IMR-90 (cell line): ENCODE measurements at places on chromosomes 16 and 17. TPM values are rescaled to one million over a fixed set of nuclear protein-coding genes. Genes with fewer than 3 reads are reported as not detected.

GRCh38 chr17:80795090-80795580, 196.5 kb upstream of the CHMP6 start:
- no peak for DNase-seq
- no peak overlapping the region for H3K4me3 ChIP-seq
- H3K27me3 ChIP-seq = no peaks in the 10 kb centered on the region

GRCh38 chr17:79338604-79339003, 264.0 kb downstream of the ENGASE start:
- no peak overlapping the region for H3K4me3 ChIP-seq
- peak; percentile 9 for DNase-seq
- no peak overlapping the region for H3K27ac ChIP-seq

NHERF1 gene
- 11.8 and 14.5 TPM in 2 replicates for polyA plus RNA-seq

- peaks cover 3% of the 10 kb centered on the region for H3K4me1 ChIP-seq
- H3K4me3 ChIP-seq = no peak overlapping the region
- H3K27me3 ChIP-seq = no peaks in the 10 kb centered on the region
- no peak for DNase-seq
Observed at GRCh38 chr17:80996422-80997305, 5.0 kb downstream of the CHMP6 start.

GRCh38 chr17:5541610-5542202, 42.6 kb downstream of the NLRP1 start:
- H3K4me1 ChIP-seq = peaks cover 9% of the 10 kb centered on the region; the same call in 1 of the 2 replicates
- H3K27me3 ChIP-seq = no peaks in the 10 kb centered on the region
- peaks cover 30% of the 10 kb centered on the region for H3K36me3 ChIP-seq
- no peak for DNase-seq

GRCh38 chr17:81428948-81429774, 33.9 kb downstream of the BAHCC1 start:
- H3K4me1 ChIP-seq = peaks cover 17% of the 10 kb centered on the region
- no peak overlapping the region for H3K27ac ChIP-seq
- H3K4me3 ChIP-seq = no peak overlapping the region
- DNase-seq = peak; percentile 67
- H3K36me3 ChIP-seq = no peaks in the 10 kb centered on the region; the same call in 1 of the 2 replicates

DNA sequence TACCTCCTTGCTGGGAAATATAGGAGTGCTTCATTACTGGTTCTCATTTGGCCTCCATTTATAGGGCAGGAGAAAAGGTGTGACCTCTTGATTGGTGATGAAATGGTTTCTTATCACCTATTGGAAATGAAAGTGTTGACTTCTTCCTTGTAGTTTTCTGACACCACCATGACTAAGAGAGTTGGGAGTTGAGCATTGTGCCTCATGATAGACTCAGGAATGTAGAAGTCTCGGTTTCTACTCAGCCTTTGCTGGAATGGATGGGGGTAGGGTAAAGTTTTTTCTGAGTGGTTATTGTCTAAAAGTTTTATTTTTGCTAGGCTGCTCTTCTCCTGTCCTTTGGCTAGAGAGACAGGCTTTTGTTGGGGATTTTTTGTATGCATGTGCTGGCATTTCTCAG, 117.4 kb downstream of the PHKB start:
- H3K36me3 ChIP-seq = peaks cover 2% of the 10 kb centered on the region; the same call in 1 of the 2 replicates

ADGRG3 gene
- not detected in 2 replicates for polyA plus RNA-seq

NOD2 gene
- not detected in 2 replicates for polyA plus RNA-seq

OSGIN1 gene
- 6.4 and 7.4 TPM in 2 replicates for polyA plus RNA-seq

DNA sequence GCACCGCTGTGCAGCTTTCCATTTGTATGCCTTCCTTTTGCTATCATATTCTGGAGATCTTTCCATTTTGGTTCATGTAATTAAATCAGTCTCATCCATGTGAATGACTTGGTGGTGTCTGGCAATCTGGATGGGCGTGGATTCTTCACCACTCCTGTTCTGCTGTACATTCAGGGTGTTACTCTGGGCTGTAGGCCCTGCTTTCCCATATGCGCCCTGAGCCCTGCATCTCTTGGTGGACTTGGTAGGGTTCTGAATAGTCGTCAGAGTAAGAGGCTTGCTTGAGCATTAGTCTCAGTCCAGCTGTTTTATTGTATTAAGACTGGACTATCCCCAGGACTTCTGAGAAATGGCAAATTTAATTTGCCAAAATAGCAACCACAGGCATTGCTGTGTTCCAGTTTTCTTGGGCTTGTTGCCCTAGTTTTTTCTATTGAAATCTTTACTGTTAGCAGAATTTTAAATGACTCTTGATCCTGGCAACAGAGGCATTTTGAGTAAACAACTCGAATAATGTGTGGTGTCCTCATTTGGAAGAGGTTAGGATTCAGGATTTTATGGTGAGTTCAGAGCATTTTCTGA, 14.9 kb downstream of the BANP start:
- H3K27me3 ChIP-seq = no peaks in the 10 kb centered on the region
- DNase-seq = peak; percentile 49
- peaks cover 31% of the 10 kb centered on the region for H3K4me1 ChIP-seq
- no peak overlapping the region for H3K4me3 ChIP-seq

DNA sequence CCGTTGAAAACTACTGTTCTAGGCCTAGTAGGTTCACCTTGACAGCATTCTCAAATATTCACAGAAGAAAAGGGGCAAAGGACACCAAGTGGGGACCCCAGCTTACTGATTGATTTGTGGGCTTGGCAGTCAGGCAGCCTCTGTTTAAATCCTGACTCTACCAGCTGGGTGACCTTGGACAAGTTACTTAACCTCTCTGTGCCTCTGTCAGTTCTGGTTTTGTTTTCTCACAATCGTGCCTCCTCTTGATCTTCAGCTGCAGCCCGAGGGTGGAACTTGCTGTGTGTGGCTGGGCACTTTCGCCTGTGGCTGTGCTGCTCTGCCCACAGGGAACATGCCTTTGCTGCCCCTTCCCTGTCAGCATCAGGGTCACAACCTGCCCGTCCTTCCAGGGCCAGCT, 17.8 kb downstream of the RAP1GAP2 start:
- no peaks in the 10 kb centered on the region for H3K36me3 ChIP-seq
- no peak overlapping the region for H3K27ac ChIP-seq
- H3K4me3 ChIP-seq = no peak overlapping the region
- DNase-seq = no peak

GRCh38 chr16:81541314-81541713, 96.7 kb downstream of the CMIP start:
- no peak for DNase-seq
- H3K36me3 ChIP-seq = no peaks in the 10 kb centered on the region
- H3K27me3 ChIP-seq = no peaks in the 10 kb centered on the region
- H3K4me3 ChIP-seq = no peak overlapping the region
- H3K4me1 ChIP-seq = peaks cover 30% of the 10 kb centered on the region

- no peaks in the 10 kb centered on the region for H3K4me1 ChIP-seq
- peak; percentile 84 for DNase-seq
- H3K36me3 ChIP-seq = peaks cover 6% of the 10 kb centered on the region
- no peak overlapping the region for H3K27ac ChIP-seq
- no peak overlapping the region for H3K4me3 ChIP-seq
- H3K27me3 ChIP-seq = no peaks in the 10 kb centered on the region
Observed at GRCh38 chr16:27748868-27749546, 199.1 kb downstream of the KATNIP start.

- H3K27me3 ChIP-seq = no peaks in the 10 kb centered on the region
- DNase-seq = peak; percentile 97
- no peak overlapping the region for H3K4me3 ChIP-seq
- H3K4me1 ChIP-seq = peaks cover 50% of the 10 kb centered on the region
- H3K36me3 ChIP-seq = peaks cover 54% of the 10 kb centered on the region
- H3K27ac ChIP-seq = peak overlapping the region; percentile 93
Observed at GRCh38 chr16:16021988-16022682, 72.7 kb downstream of the ABCC1 start.

DNA sequence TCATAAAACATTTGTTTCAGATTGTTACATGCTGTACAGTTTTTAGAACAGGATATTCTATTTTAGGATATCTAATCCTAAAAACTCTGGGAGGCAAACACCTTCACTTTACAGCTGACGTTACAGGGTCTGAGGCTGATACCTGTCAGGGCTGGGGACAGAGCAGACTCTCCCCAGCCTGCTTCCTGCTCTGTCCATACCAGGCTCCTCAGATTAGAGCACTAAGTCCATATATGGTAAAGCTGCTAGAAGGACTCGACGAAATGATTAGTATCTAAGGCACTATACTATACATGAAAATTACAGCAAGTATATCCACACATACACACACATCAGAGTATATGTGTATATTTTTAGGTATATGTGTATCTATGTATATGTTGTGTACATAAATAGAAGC, 125.2 kb downstream of the ZFHX3 start:
- no peak overlapping the region for H3K4me3 ChIP-seq
- no peak overlapping the region for H3K27ac ChIP-seq
- peaks cover 4% of the 10 kb centered on the region; the same call in 1 of the 2 replicates for H3K27me3 ChIP-seq
- no peak for DNase-seq

ZSCAN10 gene
- not detected in 2 replicates for polyA plus RNA-seq

GRCh38 chr17:74464730-74465377, 1.6 kb upstream of the CD300A start:
- no peaks in the 10 kb centered on the region for H3K36me3 ChIP-seq
- H3K4me3 ChIP-seq = no peak overlapping the region
- H3K27ac ChIP-seq = no peak overlapping the region
- DNase-seq = no peak

GRCh38 chr17:48144231-48144630, 36.7 kb downstream of the SNX11 start:
- H3K4me1 ChIP-seq = no peaks in the 10 kb centered on the region
- no peaks in the 10 kb centered on the region for H3K36me3 ChIP-seq
- no peak overlapping the region for H3K4me3 ChIP-seq
- H3K27ac ChIP-seq = no peak overlapping the region

PPY gene
- polyA plus RNA-seq = not detected in 2 replicates

KIF19 gene
- polyA plus RNA-seq = not detected in 2 replicates

- peaks cover 53% of the 10 kb centered on the region for H3K27me3 ChIP-seq
- H3K4me3 ChIP-seq = no peak overlapping the region
- H3K4me1 ChIP-seq = no peaks in the 10 kb centered on the region
- no peak for DNase-seq
- no peak overlapping the region for H3K27ac ChIP-seq
Observed at GRCh38 chr17:39767147-39767546, 29.4 kb downstream of the GRB7 start.

DNA sequence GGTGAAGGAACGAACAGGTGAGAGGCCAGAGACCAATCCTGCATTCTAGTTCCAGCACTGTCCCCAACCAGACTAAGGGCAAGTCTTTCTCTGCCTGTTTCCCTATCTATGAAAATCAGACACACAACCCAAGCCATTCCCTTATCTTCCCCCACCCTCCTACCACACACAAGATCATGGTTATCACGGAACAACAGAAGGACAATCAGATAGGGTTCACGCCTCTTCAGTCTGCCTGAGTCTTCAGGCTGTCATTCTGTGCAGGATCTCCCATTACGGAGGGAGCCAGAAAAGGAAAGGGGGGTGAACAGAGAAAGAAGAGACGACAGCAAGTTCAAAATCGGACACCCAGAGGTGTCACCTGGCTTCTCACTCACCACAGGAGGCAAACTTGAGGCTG, 11.1 kb downstream of the TLE7 start:
- H3K4me1 ChIP-seq = no peaks in the 10 kb centered on the region
- no peak overlapping the region for H3K27ac ChIP-seq
- peaks cover 8% of the 10 kb centered on the region for H3K27me3 ChIP-seq
- no peaks in the 10 kb centered on the region for H3K36me3 ChIP-seq
- no peak for DNase-seq

PYY gene
- not detected in 2 replicates for polyA plus RNA-seq

HCRT gene
- not detected in 2 replicates for polyA plus RNA-seq

DNA sequence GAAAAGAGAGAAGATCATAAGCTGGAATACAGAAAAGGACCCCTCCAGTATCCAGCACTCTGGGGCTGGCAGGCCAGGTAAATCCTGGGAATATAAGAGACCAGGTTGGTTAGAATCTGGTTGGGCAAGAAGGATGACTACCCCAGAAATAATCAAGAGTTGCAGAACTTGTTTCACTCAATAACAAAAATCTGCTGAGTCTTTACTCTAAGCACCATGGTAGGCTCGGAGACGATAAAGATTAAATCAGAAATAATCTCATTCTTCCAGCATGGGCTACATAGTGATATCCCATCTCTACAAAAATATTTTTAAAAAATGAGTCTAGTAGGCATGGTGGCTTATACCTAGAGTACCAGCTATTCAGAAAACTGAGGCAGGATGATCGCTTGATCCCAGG, 138.0 kb upstream of the KCNJ16 start:
- H3K4me3 ChIP-seq = no peak overlapping the region
- no peak overlapping the region for H3K27ac ChIP-seq
- DNase-seq = no peak
- no peaks in the 10 kb centered on the region for H3K36me3 ChIP-seq

DNA sequence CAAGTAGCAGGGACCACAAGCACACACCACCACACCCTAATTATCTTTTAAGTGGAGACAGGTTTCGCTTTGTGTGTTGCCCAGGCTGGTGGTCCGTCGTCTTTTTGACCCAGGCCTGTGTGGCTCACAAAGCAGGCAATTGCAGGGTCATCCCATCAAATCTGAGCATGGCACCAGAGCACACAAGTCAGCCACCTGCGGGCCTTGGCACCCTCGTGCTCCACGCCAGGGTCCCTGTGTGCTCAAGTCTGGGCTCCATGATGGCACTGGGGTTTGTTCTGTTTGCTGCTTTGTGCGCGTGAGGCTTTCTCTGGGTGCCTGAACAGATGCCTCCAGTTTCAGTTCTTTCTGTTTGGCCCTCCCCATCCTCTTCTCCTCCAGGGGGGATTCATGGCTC, 2.4 kb upstream of the CAPN15 start:
- peaks cover 18% of the 10 kb centered on the region for H3K36me3 ChIP-seq
- peaks cover 21% of the 10 kb centered on the region for H3K4me1 ChIP-seq
- DNase-seq = no peak
- peak overlapping the region; percentile 0 for H3K27ac ChIP-seq
- no peaks in the 10 kb centered on the region for H3K27me3 ChIP-seq
- H3K4me3 ChIP-seq = no peak overlapping the region
